ENCODE measurements at places on chromosomes 7 and 10.

DNA sequence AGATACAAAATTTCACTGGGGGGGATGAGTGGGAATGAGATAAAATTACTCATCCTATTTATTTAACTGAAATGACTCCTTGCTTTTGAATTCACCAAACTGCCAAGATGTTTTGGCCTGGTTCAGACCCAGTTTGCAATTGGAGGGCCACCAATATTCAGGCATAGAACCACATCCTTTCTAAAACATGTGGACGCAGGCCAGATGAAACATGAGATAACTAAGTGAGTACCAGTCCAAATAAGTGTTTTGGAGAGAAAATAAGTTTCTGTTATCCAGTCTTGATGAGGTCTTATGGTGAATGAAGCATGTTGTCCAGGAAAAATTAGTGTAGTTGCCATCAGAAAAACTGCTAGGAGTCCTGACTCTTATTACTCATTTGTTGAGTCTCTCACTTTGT is 36.3 kb upstream of the PDK4 start:
- DNase-seq = no peak

DNA sequence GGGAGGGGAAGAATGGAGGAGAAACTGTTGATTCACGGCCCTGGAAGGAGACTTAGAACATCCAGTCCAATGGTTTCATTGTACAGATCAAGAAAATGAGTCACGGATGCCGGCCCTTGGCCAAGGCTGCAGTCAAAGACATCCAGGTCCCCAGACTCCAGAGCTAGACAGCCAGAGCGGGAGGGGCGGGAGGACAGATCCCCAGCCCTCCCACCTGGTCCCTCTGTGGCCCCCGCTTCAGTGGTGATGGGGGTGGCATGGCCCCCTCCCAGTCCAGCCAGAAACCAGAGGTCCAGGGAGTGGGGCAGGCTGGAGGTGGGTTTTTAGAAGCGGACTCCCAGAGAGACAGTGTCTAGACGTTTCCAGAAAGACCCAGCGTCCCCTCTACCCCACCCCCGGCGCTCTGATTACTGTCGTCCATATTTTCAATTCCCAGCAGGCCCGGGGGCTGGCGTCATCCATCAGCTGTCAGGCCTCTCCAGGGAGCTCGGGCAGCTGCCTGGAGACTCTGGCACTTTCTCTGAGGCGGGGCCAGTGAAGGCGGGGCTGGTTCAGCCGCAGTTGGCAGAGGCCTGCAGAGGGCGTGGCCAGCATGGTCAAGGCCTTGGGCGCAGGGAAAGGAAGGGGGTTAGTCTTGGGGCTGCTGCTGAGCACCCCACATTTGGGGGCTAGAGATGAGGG is 8.0 kb upstream of the HSPB1 start:
- peak; percentile 91 for DNase-seq

GRCh38 chr10:130352291-130352645 is 216.1 kb downstream of the GLRX3 start:
- DNase-seq = no peak

GRCh38 chr7:41002741-41003610 is 699.9 kb downstream of the INHBA start:
- DNase-seq = peak; percentile 31

DNA sequence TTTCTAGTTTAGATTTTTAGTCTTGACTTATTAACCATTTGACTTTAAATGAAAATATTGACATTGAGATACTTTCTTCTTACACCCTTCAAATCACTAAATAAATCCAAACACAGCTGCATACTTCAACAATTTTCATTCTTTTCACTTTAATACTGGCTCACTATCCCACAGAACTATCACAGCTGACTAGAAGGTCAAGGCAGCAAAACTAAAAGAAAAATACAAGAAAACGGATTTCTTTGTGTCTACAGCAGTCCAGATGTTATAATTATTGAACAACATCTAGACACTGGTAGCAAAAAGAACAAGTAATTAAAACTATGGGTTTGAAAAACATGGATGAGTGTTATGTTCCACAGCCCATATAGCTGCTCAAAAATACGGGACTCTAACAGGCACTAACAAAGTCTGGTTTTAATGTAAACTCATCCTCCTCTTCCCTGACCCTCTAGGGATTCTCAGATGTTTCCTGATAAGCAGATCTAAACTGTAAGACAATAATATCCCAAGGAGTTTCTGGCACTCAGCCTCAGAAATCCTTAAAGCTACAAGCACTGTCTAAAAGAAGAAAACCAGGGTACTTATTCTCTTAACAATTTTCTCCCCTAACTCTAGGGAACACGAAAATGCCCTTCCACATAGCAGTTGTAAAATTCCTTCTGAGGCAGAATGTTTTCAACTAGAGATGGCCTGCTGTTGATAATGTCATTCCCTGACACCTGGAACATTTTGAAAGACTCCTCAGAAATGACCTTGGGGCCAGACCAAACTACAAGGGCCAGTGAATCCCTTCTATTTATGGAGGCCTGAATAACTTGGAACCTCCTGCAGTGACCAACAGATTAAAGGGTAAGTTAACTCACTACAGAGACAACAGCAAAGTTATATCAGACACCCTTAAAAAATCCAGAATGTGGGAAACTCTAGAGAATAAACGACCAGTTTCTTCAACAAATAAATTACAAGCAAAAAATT is 12.8 kb downstream of the DNMBP start:
- no peak for DNase-seq

GRCh38 chr10:90288391-90288933 is 569.4 kb downstream of the HTR7 start:
- DNase-seq = no peak

DNA sequence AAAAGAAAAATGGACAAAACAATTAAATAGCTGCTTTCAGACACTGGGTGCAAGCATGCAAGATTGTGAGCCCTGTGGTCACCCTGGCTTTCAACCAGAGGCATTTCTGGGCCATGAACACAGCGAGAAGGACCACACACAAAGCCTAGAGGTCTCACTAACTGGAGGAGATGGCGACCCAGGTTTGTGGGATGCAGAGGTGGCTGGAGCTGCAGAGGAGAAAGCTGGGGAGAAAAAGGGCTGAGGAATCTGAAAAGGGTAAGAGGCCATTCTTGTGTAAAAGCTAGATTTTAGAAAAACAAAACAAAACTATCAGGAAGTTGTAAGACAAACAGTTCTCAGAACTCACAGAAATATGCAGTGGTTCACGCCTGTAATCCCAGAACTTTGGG is 30.1 kb upstream of the PTPRN2 start:
- no peak for DNase-seq

DNA sequence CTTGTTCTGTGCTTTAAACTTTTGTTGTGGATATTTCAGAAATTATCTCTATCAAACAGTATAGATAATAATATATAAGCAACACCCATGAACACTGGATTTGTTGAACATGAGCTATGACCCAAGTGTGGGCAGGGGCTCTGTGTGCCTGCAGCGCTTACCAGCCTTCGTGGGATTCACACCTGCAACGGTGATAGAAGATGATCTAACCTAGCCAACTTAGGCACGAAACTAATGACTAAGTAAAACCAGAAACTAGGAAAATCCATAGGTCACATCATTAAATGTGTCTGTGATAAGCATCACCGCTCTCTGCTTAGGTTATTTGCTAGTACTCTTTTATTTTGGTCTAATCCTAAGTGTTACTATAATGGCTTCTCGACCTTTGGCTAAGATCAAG is 18.0 kb downstream of the SPAG6 start:
- DNase-seq = no peak

DNA sequence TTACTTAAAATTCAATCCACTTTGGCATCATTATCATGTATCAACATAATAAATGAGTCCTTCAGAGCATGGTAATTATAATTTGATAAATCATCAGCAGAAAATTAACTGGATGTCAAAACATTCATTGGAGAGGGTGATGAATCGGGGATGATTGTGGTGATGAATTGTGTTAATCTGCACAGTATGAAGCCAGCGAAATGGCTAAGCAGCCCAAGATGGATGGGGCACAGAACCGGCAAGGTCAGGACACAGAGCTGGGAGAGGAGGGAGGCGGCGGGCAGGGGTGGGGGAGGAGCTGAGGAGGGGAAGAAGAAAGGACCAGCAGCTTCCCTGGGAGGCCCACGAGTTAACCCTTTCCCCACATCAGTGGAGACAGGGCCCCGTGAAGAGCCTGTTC is 536.1 kb downstream of the LRMDA start:
- no peak for DNase-seq

- no peak for DNase-seq
Measured at GRCh38 chr7:149500201-149500600, 2.6 kb upstream of the ZNF746 start.

- DNase-seq = no peak
Measured at GRCh38 chr7:46390042-46390441, 469.0 kb upstream of the IGFBP3 start.

- no peak for DNase-seq
Measured at GRCh38 chr7:84336766-84337165, 142.2 kb upstream of the SEMA3A start.

DNA sequence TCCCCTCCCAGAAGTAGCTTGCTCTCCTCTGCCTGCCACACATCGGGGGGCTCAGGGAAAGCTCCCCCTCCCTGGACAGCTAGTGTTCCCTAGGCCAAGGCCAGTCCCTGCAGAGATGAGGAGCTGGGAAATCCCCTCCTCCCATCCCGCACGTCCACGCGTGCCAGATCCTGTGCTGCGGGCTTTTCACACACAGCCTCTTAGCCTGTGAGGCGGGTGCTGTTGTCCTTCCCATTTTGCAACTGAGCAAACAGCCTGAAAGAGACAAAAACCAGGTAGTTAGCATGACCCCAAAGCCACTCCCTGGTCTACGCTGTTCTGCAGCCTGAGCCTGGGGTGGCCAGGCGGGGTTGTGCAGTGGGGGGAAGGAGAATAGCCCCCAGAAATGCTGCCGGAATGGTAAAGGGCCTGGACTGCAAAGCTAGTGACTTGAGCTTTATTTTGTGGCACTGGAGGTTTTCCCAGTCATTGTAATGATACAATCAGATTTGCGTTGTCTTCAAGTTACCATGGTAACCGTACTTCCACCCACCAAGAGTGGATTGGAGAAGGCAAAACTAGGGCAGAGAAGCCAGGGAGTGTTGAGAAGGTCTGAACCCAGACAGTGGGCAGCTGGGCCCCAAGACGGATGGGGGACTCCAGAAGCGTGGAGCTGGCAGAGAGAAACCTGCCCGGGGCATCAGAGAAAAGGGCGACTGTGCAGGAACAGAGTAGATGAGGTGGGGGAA is 98.6 kb upstream of the KCTD7 start:
- DNase-seq = no peak

DNA sequence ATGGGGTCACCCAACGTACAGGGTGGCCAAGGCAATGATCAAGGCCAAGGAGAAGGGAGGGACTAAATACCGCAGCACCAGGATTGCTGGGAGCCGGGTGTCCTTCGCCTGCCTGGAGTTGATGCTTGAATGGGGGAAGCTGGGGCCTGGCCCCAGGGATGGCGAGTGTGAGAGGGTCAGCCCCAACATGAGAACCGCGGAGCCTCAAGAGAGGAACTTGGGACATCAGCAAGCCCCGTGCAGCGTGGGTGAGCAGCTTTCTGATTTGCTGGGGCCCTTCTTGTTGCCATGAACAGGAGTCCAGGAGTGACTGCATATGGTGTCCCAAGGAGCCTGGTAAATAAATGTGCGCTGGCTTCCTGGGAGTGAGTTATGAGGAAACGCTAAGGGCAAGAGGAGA is 72.8 kb upstream of the PITRM1 start:
- DNase-seq = no peak

DNA sequence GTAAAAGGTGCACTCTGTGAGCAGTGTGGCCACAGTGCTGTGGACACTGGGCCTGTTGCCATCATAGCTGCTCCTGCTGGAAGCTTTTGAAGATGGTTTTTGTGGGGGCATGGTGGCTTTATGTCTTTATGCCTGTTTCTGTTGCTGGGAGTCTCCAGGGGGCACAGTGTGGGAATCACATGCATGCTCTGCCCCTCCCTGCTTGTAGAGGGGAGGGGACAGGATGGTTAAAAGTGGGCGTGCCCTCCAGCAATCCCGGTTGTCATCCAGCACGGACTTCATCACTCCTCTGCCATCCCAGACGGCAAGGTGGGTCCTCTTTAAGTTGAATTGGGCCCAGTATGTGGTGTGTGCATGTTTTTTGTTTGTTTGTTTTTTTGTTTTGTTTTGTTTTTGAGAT is 20.2 kb downstream of the OGDH start:
- no peak for DNase-seq

- peak; percentile 84 for DNase-seq
Measured at GRCh38 chr7:29987811-29988317, 1.7 kb downstream of the SCRN1 start.

GRCh38 chr7:30916255-30916654 is 4.6 kb downstream of the AQP1 start:
- no peak for DNase-seq

DNA sequence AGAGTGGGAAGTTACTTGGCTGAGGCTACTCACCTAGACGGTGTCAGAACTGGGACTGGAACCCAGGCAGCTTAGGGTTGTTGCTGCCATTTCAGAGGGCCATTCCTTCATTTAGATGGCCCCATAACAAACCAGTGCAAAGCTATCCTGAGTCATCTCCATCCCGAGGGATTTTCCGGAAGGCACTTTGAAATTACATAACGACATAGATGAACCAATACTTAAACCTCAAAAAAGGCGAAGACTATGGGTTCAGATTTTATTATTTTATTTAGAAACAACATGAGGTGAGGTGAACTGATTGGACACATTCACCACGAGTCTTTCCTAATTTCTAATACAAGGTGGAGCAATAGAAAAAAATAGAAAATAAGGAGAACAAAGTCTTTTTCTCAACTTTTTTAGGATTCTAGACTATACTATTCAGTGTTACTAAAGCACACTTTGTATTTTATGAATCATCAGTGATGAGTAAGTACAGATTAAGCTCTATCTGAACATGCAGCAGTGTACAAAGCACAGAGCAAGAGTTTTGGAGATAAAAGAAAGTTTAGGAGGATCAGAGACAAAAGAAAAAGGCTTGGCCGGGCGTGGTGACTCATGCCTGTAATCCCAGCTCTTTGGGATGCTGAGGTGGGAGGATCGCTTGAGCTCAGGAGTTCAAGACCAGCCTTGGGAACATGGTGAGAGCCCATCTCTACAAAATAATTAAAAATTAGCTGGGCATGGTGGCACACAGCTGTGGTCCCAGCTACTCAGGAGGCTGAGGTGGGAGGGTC is 79.5 kb upstream of the SVIL start:
- peak; percentile 57 for DNase-seq

GRCh38 chr10:33247221-33247922 is 87.1 kb downstream of the NRP1 start:
- DNase-seq = no peak

DNA sequence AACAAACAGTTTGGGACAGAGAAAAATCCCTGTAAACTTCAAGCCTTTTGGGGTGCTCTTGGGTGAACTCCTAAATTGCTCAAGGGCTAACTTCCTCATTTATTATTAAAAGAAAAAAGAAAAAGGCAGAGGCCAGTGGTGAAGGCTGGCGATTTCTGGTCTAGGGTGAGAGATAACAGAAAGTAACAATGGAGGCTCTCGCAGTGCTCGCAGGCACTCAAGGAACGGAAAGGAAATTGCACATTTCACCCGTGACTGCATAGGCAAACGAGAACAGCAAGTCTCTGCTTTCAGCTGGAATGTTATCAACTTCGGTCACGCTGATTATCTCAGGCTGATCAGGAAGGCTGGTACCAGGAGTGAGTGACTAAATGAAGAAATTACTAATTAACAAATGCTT is 70.7 kb downstream of the PRKAG2 start:
- no peak for DNase-seq

Data from urothelium cell line (cell line).